Activated naive CD4-positive, alpha-beta T cell treated with anti-CD3 and anti-CD28 coated beads, Interleukin-2, amount 50 U/mL, for 72 hours (primary cell): ENCODE measurements at places on chromosomes 13 and 19.

GRCh38 chr13:99312493-99312883, 5.3 kb upstream of the GPR183 start:
- DNase-seq, result no peak

DNA sequence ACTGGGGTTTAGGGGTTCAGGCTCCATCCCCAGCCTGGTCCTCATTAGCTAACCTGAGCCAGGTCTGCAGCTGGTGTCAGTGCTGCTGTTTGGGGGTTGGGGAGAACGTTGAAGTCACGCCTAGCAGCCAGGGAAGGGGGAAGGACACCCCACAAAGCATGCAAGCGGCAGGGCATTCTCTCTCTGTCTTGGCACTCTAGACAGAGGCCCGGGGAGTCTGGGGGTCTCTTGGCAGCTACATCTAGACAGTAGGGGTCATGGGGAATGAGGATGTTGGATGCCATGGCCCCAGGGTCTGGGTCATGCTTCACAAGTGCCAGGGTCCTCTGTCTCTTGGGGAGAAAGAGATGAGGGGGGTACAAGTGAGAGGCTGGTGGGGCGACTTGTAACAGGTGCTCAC, 2.6 kb downstream of the ERICH4 start:
- DNase-seq, result no peak

DNA sequence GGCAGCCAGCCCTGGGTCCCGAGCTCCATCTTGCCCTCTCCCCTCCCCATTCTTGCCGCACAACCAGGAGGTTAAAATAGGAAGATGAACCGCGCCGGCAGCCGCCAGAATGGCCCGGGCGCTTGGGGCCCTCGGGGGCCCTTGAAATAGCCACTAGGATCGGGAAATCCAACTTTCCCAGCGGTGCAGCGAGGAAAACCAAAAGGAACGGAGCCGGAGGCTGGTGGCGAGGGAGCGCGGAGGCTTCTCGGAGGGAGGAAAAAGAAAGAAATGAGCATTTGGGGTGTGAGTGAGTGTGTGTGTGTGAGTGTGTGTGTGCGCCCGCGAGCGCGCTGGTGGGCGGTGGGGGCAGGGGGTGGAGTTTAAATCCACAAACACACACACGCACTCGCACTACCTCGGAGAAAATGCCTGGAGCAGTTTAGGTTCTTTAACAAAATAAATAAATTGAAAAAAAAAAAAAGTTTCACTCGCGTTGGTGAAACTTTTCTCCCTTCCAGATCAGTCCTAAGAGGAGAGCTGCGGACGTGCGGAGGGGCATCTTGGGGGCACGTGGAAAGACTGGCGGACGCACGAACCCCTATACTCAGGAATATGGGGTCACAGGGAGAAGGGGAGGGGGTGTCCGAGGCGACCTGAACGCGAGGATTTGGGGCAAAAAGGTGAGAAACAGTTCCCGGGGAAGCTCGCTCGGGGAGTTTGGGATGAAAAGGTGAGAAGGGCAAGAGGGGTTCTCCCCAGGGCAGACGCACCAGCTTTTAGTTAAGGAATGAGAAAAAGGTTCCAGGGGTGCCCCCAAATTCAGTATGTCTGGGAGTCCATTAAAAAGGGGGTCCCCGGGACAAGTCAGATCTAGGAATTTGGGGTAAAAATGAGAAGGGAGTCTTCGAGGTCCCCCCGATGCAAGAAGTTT, 1.3 kb downstream of the RFX2 start:
- DNase-seq, result peak; percentile 55

DNA sequence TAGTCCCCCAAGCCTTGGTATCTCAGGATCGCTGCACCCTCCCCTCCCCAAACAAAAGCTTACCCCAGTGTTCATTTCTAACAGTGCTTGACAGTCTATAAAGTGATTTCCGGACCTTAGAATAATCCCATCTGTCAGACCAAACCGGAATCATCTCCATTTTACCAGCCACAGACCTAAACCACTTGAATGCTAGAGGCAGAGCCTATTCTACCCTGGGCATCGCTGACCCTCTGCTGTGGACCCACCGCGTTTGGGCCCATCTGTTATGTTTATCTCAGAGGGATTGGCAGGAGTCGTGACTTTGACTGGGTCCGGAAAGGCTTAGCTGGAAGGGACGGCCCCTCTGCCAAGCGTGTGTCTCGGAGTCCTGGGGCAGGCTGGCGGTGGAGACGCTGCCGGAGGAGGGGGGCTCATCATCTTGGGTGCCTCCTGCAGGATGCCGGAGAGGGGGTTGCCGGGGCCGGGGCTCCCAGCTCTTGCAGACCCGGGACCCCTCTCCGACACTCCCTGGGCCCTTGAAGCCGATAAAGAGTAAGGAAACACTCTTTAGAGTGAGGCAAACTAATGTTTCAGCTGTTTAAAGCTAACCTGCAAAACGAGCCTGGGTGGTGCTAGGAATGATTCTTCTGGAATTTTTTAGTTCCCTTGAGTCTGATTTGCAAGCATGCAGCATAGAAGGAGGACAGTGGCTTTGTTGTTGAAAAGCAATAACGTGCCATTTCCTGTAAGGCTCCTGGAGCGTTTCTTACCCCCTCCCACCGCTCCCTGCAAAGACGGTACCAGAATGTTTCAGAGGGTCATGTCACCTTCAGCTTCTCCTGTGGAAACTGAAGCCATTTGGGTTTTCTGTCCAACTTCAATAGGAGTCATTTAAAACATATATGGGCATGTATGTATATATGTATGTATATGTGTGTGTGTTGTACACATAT, 1.3 kb downstream of the SLC25A42 start:
- DNase-seq, result peak; percentile 66

GRCh38 chr13:18995259-18995873, 186.3 kb downstream of the TUBA3C start:
- no peak for DNase-seq

GRCh38 chr13:112434937-112435523, 58.9 kb downstream of the SPACA7 start:
- no peak for DNase-seq

DNA sequence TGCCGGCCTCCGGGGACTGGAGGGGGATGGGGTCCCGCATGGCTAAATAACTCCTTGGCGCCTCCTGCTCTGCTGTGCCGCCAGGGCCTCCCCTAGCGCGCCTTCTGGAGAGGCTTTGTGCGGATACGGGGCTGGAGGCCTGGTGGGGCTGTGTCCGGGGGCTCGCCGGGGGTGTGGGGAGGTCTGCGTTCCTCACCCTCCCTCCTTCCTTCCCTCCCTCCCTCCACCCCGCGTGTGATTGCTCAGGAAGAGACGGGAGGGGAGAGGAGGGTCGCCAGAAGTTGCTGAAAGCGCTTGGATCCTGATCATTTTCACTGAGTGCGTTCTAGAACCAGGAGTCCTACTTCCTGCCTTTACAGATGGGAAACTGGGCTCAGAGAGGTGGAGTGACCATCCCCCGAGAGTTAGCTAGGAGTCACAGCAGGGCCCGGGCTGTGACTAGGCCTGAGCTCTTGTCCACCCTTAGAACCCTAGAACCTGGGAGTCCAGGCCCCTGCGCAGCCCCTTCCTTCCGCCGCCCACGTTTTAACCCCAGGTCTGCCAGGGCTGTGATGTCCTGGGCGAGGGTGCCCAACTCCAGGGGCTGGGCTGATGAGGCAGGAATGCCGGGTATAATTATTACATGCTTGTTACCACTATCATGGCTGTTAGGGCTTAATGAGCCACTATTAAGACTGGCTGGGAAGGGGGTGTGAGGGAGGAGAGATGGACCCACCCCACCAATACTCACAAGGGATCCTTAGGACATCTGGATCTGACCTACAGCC, 782 bp upstream of the JUND start:
- no peak for DNase-seq

- DNase-seq, result no peak
Observed at GRCh38 chr13:50631041-50631440, 212.5 kb downstream of the DLEU7 start.

DNA sequence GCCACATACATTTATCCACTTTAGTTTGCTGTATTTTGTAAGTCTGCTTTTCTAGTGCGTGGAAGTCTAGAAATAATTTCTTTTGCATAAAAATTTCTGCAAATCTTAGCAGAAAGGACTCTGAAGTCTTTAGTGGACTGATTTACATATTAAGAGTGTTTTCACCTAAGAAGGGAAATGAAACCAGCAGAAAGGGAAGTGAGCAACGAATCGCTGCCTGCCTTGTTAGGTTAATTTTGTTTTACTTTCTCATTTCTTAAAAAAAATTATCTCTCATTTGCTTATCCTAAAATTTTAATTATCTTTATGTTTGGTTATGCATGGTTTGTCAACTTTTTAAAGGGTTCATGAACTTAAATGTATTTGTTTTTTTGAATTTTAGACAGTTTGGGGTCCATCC, 767 bp upstream of the GPR18 start:
- DNase-seq, result no peak

DNA sequence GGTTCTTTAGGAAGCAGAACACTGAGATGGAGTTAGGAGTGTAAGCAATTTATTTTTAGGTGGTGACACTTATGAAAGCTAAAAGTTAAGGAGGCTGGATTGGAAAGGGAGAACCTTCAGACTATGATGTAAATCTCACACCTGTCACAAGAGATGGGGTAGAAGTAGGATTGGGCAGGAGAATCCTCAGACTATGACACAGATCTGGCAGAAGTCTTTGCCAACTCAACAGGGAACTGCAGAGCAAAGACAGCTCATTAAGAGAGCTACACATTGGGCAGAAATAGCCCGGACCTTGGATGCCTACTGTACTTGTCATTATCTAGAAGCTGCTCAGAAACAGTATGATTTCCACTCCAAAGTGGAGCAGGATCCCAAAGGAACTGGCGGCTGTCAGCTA, 134.4 kb downstream of the DNAJC15 start:
- DNase-seq, result no peak

GRCh38 chr13:110662777-110663443, 43.0 kb downstream of the CARS2 start:
- DNase-seq, result no peak

DNA sequence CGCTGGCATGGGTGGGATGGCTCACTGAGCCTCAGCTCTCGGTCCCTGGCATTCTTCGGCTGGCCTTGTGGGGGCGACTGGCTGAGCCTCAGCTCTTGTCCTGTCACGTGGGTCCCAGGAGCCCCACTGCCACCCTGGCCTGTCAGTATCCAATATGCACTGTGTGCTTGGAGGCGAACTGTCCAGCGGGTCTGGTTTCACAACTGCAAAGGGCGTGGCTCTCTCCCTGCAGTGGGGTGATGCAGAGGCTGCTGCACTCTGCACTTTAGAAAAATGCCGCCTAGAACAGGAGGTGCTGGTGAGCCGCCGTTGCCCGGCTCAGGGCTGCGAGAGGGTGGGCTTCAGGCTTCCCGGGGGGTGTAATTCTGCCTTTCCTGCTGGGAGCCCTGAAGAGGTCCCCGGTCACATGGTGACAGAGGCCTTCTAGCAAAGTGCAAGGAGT, 17.0 kb upstream of the TMEM255B start:
- DNase-seq, result no peak

DNA sequence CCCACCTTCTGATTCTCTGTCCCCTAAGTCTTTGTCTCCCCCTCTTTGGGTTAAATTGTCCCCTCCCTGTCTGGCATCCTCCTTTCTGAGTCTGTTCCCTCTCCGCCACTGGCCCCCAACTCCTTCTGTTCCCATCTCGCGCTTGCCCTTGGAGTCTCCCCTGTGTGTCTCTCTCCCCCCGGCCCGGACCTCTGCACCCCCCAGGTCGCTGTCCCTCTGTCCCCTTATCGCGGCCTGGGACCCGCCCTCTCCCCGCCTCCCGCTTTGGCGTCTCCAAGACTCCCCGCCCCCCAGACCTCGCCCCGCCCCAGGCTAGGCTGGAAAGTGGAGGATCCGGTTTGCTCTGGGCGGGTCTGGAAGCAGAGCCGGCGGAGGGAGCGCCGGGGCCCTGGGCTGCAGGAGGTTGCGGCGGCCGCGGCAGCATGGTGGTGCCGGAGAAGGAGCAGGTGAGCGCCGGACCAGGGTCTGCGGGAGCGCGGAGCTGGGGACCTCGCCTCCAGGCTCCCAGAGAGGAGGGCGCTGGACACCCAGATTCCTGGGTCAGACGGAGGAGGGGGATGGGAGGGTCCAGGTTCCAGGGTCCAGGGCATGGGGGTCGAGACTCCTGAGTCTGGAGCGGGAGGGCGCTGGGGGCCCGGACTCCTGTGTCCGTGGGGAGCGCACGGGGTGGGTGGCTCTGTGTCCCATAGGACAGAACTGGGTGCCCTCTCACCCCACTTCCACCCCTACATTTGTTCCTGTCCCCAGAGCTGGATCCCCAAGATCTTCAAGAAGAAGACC, at the start of gene TRPM4:
TRPM4 (plus strand) TSS at position 348 of the 780 bp plus-strand sequence; CDS start at position 423, 75 bp downstream.
- DNase-seq, result peak; percentile 68

- peak; percentile 95 for DNase-seq
Observed at GRCh38 chr19:39539518-39540332, at the start of gene EID2. EID2 (minus strand) TSS chr19:39540161; CDS start chr19:39540079, 82 bp downstream.

- no peak for DNase-seq
Observed at GRCh38 chr13:60267498-60268202, 103.9 kb upstream of the DIAPH3 start.

DNA sequence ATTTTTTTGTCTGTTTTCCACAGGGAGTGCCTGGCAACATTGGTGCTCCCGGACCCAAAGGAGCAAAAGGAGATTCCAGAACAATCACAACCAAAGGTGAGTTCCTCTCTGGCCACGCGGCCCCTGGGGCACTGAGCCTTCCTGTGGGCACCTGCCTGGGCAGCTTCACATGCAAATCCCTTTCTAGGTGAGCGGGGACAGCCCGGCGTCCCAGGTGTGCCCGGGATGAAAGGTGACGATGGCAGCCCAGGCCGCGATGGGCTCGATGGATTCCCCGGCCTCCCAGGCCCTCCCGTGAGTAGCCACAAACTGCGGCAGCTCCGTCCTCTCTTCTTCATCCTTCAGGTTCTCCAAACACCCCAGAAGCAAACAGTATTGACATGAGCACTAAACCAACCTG, 99.4 kb downstream of the RAB20 start:
- no peak for DNase-seq

GRCh38 chr19:8905342-8905741, 73.2 kb downstream of the MBD3L1 start:
- no peak for DNase-seq

- DNase-seq, result peak; percentile 72
Observed at GRCh38 chr19:17405250-17406045, at the start of gene BST2. BST2 (minus strand) TSS chr19:17405630; CDS start chr19:17405575, 55 bp downstream.

- no peak for DNase-seq
Observed at GRCh38 chr13:101982903-101983302, 418.9 kb downstream of the FGF14 start.

GRCh38 chr13:33615436-33615835, 202.5 kb upstream of the RFC3 start:
- no peak for DNase-seq

GRCh38 chr19:32475141-32476031, 69.8 kb downstream of the DPY19L3 start:
- no peak for DNase-seq

- DNase-seq, result no peak
Observed at GRCh38 chr19:9323557-9323918, 441 bp upstream of the ZNF559 start.

GRCh38 chr19:10842788-10843187, 5.4 kb upstream of the C19orf38 start:
- DNase-seq, result no peak
